ENCODE measurements at places on chromosomes 1 and 21.

- no peak for DNase-seq
These were observed 40.9 kb downstream of the CYYR1 start for GRCh38 chr21:26532208-26532607.

DNA sequence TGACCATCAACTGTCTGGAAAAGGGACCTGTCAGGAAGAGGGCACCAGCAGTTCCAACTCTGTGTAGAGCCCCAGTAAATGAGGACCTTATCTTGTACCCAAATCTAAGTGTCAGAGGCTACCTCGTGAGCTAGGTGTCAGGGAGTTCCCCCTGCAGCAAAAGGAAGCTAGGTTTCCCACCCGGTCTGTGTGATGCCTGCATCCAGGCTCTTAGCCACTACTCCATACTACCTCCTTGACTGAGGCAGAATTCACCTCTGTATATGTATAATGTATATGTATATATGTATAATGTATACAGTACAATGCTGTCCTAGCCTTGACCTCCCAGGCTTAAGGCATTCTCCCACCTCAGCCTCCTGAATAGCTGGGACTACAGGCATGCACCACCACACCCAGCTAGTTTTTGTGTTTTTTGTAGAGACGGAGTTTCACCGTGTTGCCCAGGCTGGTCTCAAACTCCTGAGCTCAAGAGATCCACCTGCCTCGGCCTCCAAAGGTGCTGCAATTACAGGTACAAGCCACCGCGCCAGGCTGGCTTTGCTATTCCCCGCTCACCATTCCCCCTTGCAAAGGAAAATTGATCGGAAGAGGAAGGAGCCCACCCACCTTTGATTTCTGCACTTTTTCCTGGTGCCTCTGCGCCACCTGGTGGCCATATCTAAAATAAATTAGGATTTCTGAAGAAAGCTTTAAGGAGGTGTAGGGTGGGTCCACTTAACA, 15.7 kb upstream of the LUZP1 start:
- DNase-seq: no peak

GRCh38 chr1:212867192-212867591, 9.1 kb downstream of the FLVCR1 start:
- DNase-seq: no peak

- no peak for DNase-seq
These were observed 57.3 kb downstream of the PKN2 start for GRCh38 chr1:88741413-88741812.

DNA sequence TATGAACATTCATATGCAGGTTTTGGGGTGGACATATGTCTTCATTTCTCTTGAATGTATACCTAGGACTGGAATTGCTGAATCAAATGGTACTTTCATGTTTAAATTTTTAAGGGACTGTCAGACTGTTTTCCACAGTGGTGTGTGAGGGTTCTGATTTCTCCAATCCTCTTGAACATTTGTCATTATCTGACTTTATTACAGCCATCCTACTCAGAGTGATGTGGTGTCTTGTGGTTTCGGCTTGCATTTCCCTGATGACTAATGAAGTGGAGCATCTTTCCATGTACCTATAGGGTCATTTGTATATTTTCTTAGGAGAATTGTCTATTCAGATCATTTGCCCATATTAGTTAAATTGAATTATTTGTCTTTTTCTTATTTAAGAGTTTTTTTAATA, 35.4 kb upstream of the ZNF281 start:
- no peak for DNase-seq

DNA sequence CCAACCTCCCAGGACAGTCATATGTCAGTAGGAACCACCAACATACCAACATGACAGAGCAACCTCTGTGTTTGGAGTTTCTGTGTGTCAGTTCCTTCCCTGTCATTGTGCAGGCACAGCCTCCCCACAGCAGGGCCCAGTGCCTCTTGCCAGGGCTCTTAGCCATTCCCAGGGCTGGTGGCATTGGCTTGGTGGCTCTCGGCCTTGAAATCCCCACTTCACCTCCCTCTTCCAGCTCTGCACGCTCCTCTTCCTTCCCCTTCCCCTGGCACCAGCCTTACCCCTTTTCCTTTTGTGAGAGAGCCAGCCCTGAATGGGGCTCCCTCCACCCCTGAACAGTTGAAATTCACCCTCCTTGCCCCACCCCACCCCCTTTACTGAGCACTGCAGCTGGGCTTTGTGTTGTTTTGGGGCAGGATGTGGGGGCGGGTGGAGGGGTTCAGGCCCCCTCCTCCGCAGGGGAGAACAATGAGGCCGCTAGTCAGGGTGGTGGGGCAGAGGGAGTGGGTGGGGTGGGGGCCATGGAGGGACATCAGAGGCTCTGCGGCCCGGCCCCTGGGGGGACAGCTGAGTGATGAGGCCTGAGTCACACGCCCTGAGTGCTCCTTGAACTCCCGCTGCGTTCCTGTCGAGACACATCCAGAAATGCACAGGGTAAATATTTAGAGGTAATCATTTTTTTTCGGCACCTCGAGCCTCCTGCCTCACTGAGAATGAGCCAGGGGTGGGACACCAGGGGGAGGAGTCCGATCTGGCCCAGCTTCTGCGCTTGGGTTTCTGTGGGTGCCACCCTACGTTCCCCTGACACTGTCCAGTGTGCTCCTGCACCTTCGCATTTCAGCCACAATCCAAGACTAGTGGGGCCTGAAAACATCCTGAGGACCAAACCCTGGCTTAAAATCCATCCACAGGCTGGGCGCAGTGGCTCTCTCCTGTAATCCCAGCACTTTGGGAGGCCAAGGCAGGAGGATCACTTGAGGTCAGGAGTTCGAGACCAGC, 28.6 kb downstream of the LGR6 start:
- DNase-seq: no peak

DNA sequence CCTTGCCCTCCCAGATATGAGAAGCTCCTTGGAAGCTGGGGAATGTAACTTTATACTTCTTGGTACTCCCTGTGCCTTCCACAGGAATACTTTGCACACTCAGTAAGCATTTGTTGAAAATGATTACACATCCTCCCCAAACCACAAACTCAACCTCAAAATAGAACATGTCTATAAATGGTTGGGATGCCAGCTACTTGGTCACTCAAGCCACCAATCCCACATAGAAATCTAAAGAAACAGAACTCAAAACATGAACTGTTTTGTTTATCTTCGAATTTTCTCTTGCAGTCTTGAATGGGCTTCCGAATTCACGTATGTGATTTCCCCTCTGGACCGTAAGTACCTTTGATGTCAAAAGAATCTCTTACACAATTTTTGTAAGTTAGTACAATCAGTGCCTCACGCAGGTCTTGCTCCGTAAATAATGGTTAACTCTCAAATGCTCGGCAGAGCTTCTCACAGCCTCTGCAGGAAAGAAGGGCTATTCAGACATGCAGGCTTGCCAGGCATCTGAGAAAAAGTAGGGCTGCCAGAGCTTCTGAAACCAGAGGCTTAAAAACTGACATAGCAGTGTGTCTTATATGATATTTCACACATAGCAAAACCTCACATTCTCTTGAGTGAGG, 26.9 kb downstream of the SORT1 start:
- DNase-seq: no peak

- DNase-seq: no peak
These were observed 27.7 kb downstream of the PKP1 start for GRCh38 chr1:201310986-201311355.

DNA sequence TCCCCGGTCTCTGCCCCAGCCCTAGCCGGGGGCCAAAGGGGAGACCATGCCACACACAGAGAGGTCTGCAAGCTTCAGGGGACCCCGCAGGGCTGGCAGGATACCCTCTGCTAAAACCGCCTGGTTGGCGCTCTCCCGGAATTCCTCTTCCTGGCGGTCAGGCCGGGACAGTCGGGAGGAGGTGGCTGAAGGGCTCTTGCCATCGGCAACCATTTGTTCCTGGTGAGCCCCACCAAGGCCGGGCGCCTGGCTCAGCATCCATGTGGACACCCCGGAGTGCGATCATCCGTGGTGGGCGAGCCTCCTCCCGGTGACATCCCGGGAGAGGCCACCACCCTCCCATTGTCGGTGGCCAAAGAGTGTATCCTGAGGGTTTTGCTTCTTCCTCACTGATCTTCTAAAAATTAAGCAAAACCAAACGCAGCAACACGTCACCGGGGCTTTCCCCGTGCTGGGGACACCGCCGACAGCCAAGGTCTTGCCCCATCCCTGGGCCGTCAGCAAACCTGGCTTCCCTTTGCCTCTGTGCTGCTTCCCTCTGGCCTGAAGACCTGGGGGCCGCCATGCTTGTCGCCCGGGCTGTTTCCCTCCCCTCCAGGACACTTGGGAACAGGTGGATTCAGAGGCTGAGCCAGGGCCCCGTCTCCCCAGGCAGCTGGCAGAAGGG, 59.1 kb upstream of the TTC34 start:
- DNase-seq: no peak

DNA sequence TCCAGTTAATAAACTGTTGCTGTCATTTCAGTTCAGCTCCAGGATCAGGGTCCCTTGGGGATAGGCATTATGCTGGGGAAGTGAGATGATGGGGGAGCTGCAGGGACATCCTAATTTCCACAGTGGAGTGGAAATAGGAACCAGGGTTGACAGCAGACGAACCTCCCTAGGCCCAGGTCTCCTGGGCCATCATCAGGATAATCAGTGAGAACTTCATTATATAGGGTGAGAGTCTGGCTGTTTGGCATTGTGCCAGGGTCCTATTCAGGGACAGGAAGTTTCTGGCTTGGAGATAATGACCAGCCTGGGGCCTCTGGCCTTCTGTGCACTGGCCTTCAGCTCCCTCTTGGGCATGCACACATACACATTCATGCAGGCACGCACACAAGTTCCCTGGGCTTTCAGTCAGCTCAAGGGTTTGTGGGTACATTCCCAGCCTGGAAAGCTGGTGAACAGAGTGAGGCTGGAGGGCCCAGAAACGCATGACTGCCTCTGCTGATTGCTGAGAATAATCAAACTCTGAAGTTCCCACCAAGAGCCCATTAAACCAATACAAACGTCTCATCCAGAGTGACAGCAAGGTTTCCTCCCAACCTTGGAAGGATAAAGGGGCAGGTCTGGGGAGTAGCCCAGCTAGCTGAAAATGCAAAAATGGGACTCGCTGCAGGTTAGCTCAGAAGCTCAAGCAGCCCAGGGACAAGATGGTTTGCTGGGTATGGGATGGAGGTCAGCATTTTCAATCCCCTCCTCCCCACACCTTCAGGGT, 13.9 kb upstream of the LRIG2 start:
- DNase-seq: no peak

- DNase-seq: no peak
These were observed 16.9 kb upstream of the COL11A1 start for GRCh38 chr1:103125219-103125618.

DNA sequence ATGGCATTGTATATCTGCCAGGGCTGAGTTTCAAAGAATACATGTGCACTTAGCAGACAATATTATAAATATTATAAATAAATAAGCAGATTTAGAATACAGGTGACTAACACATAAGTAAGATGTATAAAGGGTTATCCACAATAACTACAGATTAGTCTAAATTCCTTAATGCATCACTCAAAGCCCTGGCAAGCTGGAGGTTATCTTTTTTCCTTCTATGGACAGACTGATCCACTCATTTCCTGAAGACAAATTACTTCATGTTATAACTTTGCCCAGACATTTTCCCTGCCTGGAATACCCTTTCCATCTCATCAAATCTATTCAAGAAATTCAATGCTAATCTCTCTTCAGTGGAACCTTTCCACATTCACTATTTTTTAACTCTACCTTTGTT, 38.8 kb downstream of the LUZP1 start:
- no peak for DNase-seq

DNA sequence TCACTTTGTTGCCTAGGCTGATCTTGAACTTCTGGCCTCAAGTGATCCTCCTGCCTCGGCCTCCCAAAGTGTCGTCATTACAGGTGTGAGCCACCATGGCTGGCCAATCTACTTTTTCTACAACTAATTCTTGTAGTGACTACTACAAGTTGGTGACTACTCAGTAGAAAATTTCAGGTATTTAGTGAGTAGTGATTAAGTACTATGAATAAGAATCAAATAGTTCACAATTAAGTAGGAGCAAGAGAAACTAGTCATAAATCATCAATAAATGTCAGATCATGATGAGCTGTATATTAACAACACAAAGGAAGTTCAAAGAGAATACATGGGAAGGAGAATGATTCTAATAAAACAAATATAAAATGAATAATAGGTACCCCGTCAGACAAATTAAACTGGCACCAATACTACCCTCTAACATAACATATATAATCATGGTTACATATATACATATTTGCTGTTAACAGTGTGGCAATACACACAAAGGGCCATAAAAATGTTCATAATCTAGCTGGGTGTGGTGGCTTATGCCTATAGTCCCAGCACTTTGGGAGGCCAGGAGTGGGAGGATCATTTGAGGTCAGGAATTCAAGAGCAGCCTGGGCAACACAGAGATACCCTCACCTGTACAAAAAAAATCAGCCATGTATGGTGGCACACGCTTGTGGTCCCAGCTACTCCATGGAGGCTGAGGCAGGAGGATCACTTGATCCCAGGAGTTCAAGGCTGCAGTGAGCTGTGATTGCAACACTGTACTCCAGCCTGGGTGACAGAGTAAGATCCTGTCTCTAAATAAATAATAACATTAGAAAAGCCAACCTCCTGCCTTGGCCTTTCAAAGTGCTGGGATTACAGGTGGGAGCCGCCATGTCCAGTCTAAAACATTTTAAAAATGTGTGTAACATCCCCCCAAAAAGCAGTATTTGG, 19.1 kb downstream of the YY1AP1 start:
- DNase-seq: no peak

- no peak for DNase-seq
These were observed 87.3 kb downstream of the PTPRU start for GRCh38 chr1:29323636-29324035.

DNA sequence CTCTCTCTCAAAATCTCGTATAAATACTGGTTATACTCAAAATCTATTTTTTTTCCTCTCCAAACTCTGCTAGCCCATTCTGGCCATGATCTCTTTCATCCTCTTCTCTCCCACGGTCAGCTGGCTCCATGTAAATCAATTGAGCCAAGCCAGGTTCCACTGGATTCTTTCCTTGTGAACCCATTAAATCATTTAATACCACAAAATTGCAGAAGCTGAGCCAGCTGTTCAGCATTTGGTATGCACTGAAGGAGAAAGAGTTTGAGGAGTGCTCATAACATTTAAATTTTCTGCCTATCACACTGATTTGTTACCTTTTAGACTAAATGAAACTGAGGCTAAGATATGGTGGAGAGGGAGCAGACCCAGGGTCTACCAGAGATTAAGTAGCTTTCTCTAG, 29.1 kb upstream of the TADA1 start:
- DNase-seq: no peak

DNA sequence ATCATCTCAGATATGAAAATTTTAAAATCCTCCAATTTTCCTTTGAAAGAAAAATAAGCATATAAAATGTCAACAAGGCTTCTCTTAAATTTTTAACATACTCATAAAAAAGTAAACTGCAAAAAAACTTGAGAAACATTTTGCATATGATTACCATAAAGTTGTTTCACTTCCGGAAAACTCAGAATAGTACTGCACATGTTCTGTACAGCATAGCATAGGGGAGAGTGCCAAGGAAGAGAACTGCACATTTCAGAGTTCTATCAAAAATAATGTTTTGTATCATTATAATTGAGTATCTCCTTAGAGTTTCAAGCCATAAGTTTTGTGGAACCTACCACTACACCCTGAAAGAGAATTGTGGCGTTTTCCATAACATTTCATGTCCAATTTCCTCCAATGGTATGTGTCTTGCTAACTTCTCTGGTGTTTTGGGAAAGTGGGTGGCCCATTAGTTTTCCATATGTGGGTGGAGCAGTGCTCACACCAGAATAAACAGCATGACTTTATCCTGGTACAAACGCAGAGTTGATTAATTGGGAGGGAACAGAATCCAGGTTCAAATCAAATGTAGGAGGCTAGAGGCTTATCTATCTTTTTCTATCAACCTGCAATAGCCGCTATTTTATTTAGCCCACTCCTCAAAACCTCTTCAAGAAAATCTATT, 430.9 kb downstream of the LMO4 start:
- no peak for DNase-seq

Measured in left renal pelvis (tissue), 4 donors.